Stimulated activated CD8-positive, alpha-beta memory T cell treated with anti-CD3 and anti-CD28 coated beads, Interleukin-12 subunit alpha, Interleukin-12 subunit beta, amount 100 ng/mL, for 1 hour (primary cell): ENCODE measurements at places on chromosomes 1 and 21.

DNA sequence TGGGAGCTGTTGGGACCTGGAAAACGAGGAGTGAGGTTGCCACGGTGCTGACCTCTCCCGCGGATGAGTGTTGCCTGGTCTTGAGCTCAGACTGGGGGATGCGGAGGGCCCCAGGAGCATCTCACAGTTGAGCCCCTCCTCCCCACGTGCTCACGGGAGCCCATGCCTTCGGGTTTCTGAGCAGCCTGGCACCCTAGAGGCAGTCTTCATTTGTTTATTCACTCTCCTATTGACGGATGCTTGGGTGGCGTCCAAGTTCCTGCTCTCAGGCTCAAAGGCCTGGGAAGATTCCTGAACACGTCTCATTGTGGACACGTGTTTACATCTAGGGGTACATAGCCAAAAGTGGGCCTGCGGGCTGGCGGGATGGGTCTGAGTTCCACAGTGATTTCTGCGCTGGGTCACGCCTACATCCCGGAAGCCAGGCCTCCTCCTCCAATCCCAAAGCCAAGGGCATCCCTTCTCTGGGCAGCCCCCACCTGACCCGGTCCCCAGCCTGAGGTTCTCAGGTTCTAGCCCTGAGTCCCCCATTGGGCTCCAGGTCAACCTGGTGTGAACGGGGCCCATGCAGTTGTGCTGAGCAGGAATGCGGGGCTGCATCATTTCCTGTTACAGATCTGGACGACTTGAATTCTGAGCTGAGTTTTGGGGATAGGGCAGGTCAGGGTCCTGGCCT lies 14.7 kb downstream of the WNT3A start:
- DNase-seq, result no peak

DNA sequence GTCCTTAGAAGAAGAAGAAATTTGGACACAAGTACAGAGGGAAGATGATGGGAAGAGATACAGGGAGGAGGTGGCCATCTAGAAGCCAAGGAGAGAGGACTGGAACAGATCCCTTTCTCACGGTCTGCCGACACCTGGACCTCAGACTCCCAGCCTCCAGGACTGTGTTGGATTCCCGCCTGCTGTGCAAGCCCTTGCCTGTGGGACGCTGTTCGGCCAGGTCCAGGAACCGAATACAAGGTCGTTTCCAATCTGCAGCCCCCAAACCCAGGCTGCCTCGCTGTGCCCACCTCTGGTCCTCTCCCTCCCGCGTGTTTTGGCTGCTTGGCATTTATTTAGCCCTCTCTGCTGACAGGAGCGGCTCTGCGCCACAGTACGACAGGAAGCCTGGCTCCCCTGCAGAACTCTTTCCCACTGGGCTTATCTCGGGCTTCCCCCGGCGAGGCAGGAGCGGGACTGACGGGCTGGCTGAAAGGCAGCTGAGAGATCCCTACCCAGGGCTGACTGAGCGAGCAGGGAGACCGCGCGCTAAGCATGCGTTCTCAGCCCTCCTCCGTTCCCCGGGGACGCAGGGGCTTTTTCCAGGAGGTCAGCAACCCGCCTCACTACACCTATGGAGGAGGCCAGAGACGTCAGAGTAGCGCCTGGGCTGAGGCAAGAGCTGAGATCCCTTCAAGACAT lies 238.4 kb downstream of the TNR start:
- no peak for DNase-seq

DNA sequence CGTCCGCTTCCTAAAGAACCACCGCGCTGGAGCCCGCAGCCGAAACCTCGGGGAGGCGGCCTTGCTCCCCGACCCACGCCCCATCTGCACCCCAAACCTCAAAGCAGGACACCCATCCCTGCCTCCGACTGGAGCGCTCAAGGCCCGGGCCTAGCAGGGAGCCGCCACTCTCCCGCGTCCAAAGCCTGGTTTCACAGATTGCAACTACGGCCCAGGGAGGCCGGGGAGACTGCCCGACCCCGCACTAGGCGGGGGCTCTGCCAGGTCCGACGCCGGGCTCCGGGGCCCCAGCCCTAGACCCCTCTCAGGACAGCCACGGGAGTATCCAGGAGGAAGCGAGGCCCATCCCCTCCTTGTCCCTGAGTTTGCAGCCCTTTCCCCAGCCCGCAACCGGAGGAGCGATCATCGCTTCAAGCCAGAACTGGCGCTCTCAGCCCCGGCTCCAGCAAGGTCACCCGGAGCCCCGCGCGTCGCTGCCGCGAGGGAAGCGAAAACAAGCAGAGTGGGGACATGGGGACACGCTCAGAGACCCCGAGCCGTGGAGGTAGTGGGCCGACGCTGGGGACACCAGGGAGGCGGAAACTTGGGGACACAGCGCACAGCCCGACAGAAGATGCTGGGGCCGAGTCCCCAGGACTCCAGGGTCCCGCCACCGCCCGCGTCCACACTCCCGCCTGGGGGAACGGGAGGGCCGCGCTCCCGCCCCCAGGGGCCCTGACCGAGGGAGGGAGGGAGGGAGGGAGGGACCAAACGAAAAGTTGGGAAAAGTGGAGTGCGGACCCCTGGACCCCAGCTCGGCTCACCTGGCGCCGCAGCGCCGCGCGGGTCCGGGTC lies 433 bp downstream of the TMEM200B start:
- no peak for DNase-seq

DNA sequence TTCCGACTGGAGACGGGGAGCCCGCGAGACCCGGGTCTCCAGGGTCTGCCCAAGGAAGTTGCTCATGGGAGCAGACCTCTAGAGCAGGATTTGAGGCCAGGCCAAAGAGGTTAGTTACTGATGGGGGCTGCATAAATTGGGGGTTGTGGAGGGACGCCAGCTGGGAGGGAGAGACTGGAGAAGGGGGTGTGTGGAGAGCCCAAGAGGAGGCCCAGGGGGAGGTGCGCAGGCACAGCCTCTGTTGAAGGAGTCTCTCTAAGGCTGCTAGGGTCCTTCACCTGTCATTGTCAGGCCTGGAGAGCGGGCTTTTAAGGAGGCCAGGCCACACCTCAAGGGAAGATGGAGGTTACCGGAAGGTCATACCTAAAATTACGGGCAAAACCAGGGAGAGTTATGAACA lies 363 bp downstream of the PLA2G5 start:
- no peak for DNase-seq

GRCh38 chr1:33853431-33853830 lies 10.4 kb upstream of the HMGB4 start:
- no peak for DNase-seq
